Upper lobe of right lung (tissue), 1 donor: ENCODE measurements at places on chromosomes 4 and X.

DNA sequence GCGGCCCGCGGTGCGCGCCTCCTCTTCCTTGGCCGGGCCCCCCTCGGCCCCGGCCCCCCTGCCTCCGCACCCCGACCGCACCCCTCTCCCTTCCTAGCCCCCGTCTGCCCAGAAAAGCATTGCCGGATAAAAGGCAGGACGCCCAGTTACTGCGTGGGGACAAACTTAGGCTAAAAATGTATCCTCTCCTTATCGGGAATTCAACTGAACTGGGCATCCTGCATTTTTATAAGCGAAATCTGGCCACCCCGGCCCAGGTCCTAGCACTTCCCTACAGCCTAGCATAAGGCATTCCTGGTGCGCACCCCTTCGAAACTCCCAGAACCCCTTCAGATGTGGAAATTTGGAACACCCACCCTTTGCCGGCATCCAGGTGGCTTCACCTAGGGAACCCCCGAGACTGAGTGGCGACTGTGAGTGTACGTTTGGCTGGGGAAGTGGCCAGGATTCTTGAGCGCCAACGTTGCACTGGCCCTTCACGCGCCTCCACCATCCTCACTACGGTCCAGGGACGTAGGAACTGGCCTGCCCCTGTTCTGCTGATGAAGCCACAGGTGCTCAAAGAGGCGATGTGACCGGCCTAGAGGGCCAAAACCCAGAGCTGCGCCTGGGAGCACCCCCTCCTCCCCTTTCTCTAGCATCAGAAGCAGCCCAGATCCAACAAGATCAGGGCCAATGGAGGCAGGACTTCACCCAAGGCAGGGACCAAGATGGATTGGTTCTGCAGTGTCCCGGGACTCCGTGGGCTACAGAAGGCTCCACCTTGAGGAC, 5.7 kb upstream of the RNF4 start:
- DNase-seq, result no peak

GRCh38 chrX:110531873-110532580, 173.4 kb downstream of the RTL9 start:
- no peak for DNase-seq

DNA sequence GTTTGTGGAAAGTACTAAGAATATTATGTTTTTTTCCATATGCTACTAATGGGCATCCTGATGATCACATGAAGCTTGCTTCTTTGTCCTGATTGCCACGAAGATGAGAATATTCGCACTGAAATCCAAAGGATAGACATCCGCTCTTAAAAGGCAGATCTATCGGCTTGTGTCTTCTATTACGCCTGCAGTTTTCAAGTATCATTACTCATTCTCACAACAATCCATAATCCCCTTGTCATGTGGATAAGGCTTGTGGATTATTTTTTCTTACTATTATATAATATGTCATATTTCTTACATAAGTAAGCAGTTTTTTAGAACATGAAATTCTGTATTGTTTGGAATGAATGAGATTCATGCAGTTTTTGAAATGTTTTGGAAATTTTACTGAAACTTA, 62.8 kb downstream of the KCNIP4 start:
- DNase-seq, result no peak

GRCh38 chr4:134544303-134544770, 342.7 kb upstream of the PABPC4L start:
- DNase-seq, result no peak

- no peak for DNase-seq
These were observed 244.2 kb upstream of the GK2 start for GRCh38 chr4:79652232-79652631.

DNA sequence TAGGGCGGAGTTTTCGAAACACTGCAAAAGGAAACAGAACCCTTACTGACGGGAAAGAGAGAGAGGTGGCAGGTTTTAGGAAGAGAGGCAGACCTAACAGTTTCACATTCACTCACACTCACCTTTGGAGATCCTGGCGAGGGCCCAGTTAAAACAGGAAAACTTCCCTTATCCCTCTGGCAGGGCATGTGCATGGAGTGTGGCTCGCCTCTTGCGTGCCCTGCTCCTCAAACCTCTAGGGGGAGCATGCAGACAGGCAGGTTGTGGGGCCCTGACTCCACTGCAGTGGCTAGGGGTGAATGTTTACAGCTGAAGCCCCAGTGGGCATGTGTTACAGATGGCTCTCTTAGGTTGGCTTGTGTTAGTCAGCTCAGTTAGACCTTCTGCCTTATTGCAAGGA, 451.5 kb downstream of the UBE2NL start:
- DNase-seq, result no peak

- DNase-seq, result no peak
These were observed 37.4 kb downstream of the GPC3 start for GRCh38 chrX:133947996-133948395.

GRCh38 chrX:12349201-12349600, 210.9 kb downstream of the FRMPD4 start:
- no peak for DNase-seq

DNA sequence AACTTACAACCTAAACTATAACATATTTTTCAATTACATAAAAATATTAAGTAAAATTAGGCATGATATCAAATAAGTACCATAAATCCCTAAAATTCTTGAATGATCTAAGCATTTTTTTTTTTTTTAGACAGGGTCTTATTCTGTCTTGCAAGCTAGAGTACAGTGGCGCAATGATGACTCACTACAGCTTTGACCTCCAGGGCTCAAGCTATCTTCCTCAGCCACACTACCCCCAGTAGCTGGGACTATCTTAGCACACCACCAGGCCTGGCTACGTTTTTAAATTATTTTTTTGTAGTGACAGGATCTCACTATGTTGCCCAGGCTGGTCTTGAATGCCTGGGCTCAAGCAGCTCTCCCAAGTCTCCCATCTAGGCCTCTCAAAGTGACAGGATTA, 1042.3 kb downstream of the FSTL5 start:
- DNase-seq, result no peak

DNA sequence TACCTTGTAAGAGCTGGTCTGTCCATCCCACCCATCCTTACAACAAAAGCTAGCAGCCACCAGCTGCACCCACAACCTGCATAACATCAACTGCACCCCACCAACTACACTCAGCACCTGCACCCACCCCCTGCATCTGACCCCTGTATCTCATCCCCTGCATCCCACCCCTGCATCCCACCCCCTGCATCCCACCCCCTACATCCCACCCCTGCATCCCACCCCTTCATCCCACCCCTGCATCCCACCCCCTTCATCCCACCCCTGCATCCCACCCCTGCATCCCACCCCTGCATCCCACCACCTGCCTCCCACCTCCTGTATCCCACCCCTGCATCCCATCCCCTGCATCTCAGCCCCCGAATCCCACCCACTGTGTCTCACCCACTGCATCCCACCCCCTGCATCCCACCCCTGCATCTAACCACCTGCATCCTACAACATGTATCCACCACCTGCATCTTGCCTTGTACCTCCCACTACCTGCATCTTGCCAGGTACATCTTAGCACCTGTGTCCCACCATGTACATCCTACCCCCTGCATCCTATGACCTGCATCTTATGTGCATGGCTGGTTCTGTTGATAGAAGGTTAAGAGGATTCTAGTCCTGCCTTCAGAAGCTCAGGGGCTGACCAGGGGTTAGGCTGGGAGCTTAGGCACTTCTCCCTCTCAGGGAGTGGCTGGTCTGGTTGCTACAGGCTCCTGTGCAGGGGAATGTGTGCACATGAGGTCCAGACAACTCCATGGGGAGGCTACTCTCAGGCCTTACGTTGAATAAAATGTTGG, 9.4 kb downstream of the TMEM271 start:
- DNase-seq, result no peak

GRCh38 chr4:742742-743311, 37.2 kb downstream of the PCGF3 start:
- peak; percentile 82 for DNase-seq

GRCh38 chr4:26150948-26151347, 169.9 kb upstream of the RBPJ start:
- no peak for DNase-seq

DNA sequence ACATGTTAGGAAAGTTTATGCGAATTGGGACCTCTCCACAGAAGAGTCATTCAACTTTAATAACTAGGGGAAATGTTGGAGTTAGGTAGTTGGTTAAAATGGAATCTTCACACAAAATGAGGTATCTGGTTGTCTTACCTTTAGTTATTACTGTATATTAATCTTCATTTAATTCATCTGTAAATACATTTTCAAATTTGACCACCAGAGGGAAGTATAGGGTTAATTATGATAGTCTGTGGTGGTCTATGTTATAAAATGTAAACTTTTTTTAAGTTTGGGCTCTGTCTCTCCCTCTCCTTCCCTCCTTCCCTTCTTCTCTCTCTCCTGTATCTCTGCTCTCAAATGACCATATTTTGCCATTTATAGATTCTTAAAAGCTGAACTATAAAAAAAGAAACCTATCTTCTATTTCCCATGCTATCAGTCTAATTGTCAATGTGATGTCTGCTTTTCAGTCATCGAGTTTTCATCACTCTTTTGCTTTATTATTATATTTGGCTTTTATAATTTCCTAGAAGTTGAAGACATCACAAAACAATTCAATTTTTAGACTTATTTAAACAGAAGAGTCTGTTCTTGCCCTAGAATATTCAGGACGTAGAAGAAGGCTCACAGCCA, 49.8 kb downstream of the TMEM144 start:
- no peak for DNase-seq

GRCh38 chrX:31670245-31670644, 598.4 kb upstream of the FTHL17 start:
- DNase-seq, result no peak

- no peak for DNase-seq
These were observed 51.2 kb downstream of the RPGR start for GRCh38 chrX:38276089-38276488.

- DNase-seq, result no peak
These were observed 35.2 kb downstream of the EDNRA start for GRCh38 chr4:147516133-147516532.

- no peak for DNase-seq
These were observed 6.1 kb upstream of the ABRAXAS1 start for GRCh38 chr4:83490876-83491450.

DNA sequence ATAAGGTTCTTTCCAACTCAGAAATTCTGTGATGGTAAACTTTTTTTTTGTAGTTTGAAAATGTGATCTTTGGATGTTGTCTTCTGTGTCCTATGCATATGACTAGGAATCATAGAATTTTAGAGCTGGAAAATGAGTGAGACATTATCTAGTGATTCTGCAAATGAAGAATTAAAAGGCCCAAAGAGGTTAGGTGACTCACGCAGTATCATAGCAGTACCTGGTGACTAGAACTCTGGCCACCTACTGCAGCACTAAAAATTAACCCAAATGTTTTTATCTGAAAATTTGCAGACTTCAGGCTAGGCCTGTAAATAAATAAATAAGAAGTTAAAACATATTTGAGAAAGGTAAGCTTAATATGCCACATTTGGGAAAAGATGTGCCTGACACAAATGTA, 52.8 kb downstream of the NFKB1 start:
- no peak for DNase-seq

DNA sequence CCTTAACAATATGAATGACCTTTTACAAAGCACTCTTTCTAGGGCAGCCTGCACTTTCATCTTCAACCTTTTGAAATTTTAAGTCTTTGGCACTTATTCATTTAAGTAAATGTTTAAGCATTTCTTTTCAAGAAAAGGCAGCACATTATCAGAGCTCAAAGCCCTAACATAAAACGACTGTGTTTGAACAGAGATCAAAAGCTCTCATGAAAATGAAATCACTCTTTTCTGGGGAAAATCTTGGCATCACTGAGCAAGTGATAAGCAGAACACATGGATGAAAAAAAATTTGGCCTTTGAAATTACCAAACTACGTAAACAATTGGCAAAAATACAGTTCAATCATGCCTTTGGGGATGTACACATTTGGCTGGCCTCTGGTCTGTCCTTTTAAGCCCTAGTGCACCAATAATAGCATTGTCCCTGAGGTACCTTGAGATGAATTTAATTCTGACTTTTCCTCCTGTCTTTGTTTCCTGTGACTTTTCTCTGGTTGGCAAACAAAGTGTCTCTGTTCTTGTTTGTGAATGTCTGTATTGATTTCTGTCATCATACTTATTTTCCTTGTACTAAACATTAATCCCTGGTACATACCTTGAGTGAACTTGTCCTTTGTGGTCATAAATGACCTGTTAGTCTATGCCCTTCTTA, 12.9 kb upstream of the ODAM start:
- DNase-seq, result no peak

GRCh38 chr4:32192363-32192762, 1472.2 kb downstream of the PCDH7 start:
- DNase-seq, result no peak

- DNase-seq, result no peak
These were observed 72.2 kb downstream of the GPR143 start for GRCh38 chrX:9693307-9694001.

DNA sequence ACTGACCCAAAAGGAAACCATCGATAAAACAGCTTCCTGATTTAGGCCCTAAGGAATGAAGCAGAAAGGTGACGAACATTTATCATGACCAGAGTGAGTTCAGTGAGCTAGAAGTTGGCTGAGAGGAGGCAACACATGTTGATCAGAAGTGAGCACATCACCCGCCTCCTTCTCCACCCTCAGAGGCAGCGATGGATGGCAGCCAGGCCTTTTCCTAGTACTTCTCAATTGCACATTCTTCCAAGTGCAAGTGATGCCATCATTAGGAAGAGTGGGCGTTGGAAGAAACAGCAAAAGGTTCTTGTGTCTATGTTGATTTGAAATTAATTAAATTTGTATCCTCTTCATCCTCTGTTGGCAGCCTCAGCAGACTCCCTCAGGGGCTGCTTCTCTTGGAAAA, 51.7 kb downstream of the TMEM154 start:
- DNase-seq, result no peak

DNA sequence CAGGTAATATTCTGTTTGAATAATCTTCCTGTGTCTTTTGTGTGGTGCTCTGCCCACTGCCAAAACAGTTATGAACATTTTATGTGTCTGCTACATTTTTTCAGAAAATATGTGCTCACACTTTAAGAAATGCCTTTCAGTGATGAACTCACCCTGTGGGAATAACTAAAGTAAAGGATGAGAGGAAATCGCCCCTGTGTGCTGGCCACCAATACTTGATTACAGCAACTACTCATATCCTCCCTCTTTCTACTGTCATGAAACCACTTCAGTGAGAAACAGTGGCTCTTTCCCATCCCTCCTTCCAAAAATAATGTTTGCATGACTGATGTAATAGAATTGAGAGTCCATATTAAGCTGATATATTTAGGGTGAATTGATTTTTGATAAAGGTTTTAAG, 900.9 kb downstream of the RAB28 start:
- DNase-seq, result no peak

DNA sequence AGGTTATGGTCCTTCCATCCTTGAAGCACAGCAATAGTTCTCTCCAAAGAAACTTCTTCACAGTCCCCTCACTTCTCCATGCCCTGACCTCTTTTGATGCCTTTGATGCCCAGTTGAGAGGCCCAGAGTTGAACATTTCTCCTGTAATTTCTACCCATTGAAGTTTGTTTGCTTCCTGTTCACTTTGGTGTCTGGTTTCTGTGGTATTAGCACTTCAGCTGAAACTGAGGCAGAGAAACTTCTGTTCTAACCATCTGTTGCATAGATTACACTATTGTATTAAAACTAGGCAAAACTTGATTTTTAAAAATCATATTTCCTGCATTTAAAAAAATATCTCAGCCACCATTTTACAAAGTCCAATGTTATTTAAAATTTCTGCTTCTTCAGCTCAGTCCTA, 89.8 kb upstream of the ADGRG2 start:
- no peak for DNase-seq

GRCh38 chr4:38800366-38800765, 4.2 kb downstream of the TLR1 start:
- no peak for DNase-seq

- DNase-seq, result no peak
These were observed 274.3 kb upstream of the IL1RAPL1 start for GRCh38 chrX:28312965-28313364.
